PC-3 (cell line): ENCODE measurements at places on chromosomes 11 and 22. TPM values are rescaled to one million over a fixed set of nuclear protein-coding genes. Genes with fewer than 3 reads are reported as not detected.

DNA sequence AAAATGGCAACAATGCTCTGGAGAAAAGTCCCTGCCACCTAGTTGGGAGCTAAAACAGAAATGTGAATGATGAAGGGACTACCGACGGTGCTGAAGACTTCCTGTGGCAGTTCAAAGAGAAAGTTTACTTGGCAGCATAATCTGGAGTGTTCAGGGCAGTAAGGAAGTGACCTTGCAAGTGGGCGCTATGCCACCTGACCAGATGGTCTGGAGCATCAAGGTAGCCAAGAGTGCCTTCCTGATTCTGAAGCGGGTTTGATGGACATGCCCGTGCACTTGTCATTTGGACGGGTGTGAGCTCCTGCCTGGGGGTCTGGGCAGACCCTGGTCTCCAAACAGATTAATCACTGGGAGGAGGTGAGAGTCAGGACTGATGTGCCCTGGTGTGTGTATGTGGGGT is 1.8 kb upstream of the SNX19 start:
- H3K27ac ChIP-seq = no peak overlapping the region
- H3K4me1 ChIP-seq = peaks cover 15% of the 10 kb centered on the region
- peaks cover 15% of the 10 kb centered on the region; the same call in 1 of the 2 replicates for H3K36me3 ChIP-seq
- H3K4me3 ChIP-seq = no peak overlapping the region
- H3K27me3 ChIP-seq = peaks cover 23% of the 10 kb centered on the region; the same call in 1 of the 2 replicates

GRCh38 chr22:46589871-46590271 is 30.3 kb upstream of the GRAMD4 start:
- no peak for DNase-seq
- H3K4me3 ChIP-seq = no peak overlapping the region
- H3K27ac ChIP-seq = no peak overlapping the region
- H3K36me3 ChIP-seq = no peaks in the 10 kb centered on the region

DNA sequence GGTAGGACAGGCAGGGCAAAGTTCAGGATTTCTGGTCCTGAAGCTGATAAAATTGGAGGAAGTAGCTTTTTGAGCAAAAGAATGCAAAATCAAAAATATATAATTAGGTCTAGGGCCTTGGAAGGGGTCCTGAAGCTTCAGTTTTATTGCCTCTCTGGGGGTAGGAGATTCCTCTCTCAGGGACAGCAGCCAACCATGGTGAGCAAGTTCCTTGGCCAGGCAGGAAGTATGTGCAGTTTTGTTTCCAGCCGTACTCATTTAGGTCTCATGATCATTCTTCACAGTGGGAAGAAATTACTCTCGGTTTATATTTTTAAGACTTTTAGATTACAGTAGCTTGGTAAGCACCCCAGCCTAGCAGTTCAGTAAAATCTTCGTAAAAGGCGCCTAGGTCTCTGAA is 2.9 kb upstream of the RAB38 start:
- H3K27ac ChIP-seq = no peak overlapping the region
- no peak for DNase-seq
- H3K4me3 ChIP-seq = no peak overlapping the region
- no peaks in the 10 kb centered on the region for H3K27me3 ChIP-seq
- peaks cover 24% of the 10 kb centered on the region for H3K4me1 ChIP-seq

- no peak overlapping the region for H3K27ac ChIP-seq
- H3K36me3 ChIP-seq = no peaks in the 10 kb centered on the region
- no peak for DNase-seq
- H3K4me3 ChIP-seq = no peak overlapping the region
- H3K27me3 ChIP-seq = peaks cover 29% of the 10 kb centered on the region; the same call in 1 of the 2 replicates
- H3K4me1 ChIP-seq = no peaks in the 10 kb centered on the region
Measured at GRCh38 chr11:132289590-132290256, 919.3 kb downstream of the NTM start.

GRCh38 chr11:19832901-19833300 is 120.3 kb downstream of the NAV2 start:
- H3K4me3 ChIP-seq = no peak overlapping the region
- H3K27me3 ChIP-seq = no peaks in the 10 kb centered on the region
- peaks cover 15% of the 10 kb centered on the region for H3K36me3 ChIP-seq
- DNase-seq = no peak
- H3K27ac ChIP-seq = no peak overlapping the region

DNA sequence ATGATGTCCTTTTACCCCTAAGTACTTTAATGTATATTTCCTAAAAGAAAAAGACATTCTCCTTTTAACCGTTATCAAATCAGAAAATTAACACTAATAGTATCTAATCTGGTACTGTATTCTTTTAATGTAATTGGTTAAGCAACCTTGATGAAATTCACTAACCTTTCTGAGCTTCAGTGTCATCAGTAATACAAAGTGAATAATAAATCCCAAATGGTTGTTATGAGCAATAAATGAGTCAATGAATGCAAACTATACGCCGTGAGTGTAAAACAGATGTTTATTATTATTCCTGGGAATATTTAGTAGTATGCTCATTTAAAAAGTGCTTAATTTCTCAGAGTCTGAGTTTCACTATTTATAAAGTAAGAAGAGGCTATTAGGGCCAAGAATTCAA is 21.5 kb downstream of the UEVLD start:
- H3K4me3 ChIP-seq = no peak overlapping the region
- H3K36me3 ChIP-seq = peaks cover 10% of the 10 kb centered on the region; the same call in 1 of the 2 replicates
- no peak overlapping the region for H3K27ac ChIP-seq
- no peaks in the 10 kb centered on the region for H3K27me3 ChIP-seq
- H3K4me1 ChIP-seq = peaks cover 15% of the 10 kb centered on the region; the same call in 1 of the 2 replicates
- DNase-seq = no peak

The MN1 gene
- total RNA-seq = 2.7 and 3.1 TPM in 2 replicates
